ENCODE measurements at places on chromosomes 2 and 18.

DNA sequence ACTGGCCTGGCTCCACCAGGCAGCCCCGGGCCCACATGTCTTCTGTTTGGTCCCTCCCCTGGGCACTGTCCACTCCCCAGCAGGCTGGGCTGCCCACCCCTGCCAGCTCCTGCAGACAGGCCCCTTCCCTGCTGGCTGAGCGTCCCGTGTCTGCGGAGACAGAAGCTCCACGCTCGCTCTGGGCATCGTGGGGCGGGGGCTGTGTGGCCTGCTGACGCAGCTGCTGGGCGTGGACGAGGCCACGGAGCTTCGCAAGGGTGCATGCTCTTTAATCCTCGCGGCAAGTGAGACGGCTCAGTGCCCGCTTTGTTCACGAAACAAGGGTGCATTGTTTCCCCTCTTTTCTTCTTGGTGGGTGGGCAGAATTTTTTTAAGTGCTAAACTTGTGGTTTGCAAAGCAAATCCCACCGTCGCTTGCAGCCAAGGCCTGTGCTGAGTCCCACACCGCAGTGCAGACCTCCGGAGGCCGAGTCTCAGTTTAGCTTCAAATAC, 132.8 kb upstream of the CTDP1 start:
- DNase-seq: no peak

DNA sequence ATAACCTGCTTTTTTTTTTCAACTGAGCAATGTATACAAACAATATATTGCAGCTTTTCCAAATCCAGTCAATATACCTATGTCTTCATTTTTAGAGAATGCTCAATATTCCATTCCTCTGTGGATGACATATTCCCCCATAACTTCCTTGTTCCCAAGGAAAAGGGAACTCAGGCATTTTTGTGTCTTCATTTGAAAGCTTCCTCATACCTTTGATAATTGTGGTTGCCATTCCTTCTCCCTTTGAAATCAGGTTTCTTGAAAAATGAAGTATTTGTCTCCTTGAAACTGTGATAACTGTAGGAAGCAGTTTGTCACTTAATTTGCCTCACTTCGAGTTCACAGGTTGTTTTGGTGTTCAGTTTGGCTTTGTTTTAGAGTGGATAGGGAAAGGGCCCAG, 13.5 kb downstream of the ELAC1 start:
- DNase-seq: no peak

DNA sequence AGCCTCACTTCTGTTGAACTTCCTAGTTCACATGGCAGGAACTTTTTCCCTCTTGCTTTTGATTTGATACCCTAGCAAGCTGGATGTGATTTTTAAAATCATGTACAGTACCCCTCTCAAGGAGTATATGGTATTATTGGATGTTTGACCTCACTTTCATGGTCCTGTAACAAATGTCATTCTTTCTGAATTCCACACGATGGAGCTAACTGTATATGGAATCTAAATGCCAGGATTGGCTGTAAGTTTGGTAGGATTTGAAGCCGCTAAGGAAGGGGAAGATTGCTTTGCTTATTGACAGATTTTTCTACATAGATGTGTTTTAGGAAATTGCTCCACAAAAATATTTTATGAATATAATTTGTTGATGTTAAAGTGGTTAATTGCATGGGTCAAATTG, 18.3 kb downstream of the MAIP1 start:
- no peak for DNase-seq

GRCh38 chr2:176152350-176153181, 1.2 kb downstream of the HOXD4 start:
- DNase-seq: no peak

- no peak for DNase-seq
Measured at GRCh38 chr2:169472249-169472648, 7.0 kb upstream of the BBS5 start.

DNA sequence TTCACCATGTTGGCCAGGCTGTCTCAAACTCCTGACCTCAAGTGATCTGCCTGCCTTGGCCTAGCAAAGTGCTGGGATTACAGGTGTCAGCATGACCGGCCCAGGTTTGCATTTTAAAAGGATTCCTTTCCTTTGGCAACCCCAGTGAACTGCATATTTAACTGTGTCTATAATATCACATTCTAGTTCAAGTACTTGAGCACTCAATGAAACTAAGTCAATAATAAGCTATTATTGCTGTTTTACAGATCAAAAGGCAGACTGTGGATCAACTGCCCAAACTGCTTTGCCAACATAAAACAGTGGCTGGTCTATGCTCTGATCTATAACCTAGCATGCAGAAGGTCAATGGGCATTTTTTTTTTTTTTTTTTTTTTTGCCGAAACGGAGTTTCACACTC, 144.5 kb downstream of the USP34 start:
- DNase-seq: no peak

GRCh38 chr2:238985931-238986446, 138.1 kb downstream of the TWIST2 start:
- DNase-seq: no peak

- peak; percentile 64 for DNase-seq
Measured at GRCh38 chr2:160367887-160368286, 125.7 kb downstream of the RBMS1 start.

DNA sequence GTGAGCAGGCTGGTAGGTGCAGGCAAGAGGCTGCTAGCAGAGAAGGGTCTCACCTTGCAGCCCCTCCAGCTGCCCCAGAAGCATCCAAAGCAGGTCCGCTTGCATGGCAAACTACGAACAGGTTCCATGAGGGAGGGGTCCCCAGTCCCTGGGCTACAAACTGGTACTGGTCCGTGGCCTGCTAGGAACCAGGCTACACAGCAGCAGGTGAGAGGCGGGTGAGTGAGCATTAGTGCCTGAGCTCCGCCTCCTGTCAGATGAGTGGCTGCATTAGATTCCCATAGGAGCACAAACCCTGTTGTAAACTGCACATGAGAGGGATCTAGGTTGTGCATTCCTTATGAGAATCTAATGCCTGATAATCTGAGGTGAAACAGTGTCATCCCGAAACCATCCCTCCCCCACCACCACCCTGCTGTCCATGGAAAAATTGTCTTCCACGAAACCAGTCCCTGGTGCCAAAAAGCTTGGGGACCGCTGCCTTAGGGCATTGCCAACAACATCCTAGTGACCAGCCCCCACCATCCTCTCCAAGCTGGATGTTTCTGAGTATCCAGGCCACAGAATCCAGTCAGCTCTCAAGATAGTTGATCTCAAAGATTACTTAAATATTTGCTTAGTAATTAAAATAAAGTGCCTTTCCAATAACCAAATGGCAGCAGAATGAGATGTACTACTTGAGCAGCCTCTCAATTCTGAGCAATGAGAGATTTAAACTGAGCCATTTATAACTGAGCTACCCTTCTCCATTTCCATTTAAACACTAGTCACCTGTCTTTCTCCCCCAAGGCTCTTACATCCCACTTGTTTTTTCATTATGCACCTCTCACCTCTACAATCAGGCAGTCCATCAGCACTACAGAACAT, 32.4 kb downstream of the LRP2 start:
- no peak for DNase-seq

GRCh38 chr2:23544589-23545295, 159.8 kb downstream of the KLHL29 start:
- DNase-seq: no peak

GRCh38 chr2:45942237-45942738, 290.8 kb downstream of the PRKCE start:
- DNase-seq: no peak

DNA sequence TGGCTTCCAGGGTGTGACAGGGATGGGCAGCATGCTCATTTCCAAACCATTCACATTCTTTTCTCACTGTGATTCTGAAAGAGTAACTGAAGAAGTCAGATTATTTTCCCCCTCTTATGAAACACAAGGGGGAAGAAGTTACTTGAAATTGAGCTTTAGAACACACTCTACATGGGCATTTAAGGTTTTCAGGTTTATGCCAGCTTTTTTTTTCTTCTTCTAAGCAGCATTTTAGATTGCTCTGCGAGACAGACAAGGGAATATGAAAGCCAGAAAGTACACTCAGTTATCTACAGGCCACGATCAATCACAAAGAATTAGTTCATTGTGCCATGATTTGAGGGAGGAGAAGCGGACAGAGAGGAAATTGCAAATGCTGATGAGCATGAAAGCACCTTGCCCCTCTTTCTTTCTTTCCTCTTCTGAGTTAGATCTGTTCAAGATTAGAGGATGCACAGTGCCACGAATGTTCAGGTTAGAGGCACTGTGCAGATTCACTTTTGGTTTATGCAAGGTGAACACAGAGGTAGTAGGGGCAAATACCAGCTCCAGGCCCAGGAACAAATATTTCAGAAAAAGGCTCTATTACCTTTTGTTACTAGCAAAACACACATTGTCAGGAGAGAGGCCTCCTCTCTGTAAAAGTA, 49.2 kb downstream of the CXCR4 start:
- no peak for DNase-seq

- DNase-seq: no peak
Measured at GRCh38 chr2:199460846-199461710, 3.3 kb upstream of the SATB2 start.

GRCh38 chr18:57219964-57220363, 73.1 kb downstream of the BOD1L2 start:
- no peak for DNase-seq

GRCh38 chr18:79223431-79223830, 154.2 kb downstream of the ATP9B start:
- DNase-seq: no peak

DNA sequence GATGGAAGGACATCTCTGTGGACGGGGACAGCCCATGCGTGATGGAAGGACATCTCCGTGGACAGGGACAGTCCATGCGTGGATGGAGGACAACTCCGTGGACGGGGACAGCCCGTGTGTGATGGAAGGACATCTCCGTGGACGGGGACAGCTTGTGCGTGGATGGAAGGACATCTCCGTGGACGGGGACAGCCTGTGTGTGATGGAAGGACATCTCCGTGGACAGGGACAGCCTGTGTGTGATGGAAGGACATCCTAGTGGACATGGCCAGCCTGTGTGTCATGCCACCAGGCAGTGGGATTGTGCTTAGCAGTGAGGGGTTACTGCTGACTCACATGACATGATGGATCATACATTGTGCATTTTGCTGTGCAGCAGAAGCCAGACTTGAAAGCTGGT, 30.0 kb upstream of the NFATC1 start:
- DNase-seq: no peak

DNA sequence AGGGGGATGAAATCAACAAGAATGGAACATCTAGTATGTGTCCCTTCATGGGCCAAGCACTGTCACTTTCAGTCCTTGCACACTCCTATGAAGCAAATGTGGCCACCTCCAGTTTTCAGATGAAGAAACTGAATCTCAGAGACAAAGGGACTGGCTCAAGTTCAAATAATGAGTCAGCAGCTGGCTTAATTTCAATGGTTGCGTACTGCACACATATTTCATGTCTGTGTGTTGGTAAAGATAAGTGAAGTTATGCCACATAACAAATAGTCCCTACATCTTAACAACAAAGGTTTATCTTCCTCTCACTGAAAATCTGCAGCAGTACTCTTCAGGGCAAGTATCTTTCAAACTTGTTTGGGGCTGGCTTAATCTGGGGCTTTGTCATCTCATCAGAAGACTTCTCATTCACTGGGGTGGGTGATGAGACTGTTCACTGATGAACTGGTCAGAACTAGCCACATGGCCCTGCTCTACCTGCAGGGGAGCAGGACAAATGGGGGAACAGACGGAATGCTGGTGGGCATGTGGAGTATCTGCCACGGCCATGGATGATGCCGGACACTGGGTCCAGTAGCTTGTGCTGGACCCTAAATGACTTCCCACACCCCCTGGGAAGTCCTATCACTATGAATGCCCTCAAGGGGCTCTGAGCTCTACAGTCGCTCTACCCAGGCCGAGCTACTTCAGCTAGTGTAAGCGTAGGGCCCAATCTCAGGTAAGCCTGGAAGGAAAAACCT, 263.2 kb downstream of the CYP26B1 start:
- no peak for DNase-seq

DNA sequence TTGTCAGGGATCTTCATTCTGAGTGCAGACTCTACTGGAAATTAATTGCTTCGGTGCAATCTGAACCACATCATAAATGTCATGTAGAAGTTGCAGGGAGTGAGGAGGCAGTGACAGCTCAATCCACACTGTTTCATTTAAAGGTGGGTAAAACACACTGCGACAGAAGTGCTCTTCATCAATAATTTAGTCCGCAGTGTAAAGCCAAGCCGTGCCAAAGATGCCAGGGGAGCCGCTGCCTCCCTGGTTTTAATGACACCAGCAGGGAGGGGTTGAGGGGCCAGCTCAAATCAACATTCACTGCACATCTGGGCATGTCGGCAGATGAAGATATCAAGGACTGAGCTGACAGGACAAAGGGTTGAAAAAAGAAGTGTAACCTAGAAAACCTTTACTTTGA, 305.7 kb upstream of the VRK2 start:
- DNase-seq: no peak

DNA sequence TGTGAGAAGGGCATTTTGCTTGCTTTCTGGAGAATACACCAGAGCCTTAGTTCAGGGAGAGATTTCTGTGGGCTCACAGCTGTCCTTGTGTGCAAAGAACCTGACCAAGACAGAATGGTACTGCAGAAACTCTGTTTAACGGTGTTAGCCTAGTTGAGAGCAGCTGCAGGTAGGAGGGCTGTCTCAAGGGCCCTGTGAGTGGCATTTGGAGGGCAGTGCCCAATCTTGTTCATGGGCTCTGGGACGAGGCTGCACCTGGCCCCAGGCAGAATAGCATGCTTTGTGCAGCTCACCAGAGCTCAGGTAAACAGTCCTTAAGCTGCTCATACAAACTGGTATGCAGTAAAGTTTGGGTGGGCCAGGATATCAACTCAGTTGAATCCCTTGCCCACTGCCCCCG, 16.9 kb upstream of the RGPD4 start:
- DNase-seq: no peak

Data from KG1 (cell line).